Colonic mucosa (tissue), 4 donors: ENCODE measurements at places on chromosomes 4 and X.

DNA sequence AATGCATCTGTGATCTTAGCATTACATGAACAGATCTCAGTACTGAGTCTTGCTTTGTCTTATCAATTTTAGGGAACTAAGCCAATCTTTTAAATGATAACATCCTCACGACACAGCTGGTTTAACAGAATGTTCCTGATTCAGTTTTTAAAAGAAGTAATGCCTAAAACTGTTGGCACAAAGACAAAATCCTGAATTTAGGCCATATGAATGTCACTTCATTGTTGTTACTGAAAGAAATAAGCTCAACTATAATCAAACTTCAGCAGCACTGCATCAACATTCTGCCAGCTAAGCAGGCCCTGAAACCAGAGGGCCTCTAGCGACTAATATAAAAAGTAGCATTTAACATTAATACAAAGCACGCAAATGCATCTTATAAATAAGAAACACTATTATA is 130.6 kb downstream of the FRYL start:
- no peak for DNase-seq

DNA sequence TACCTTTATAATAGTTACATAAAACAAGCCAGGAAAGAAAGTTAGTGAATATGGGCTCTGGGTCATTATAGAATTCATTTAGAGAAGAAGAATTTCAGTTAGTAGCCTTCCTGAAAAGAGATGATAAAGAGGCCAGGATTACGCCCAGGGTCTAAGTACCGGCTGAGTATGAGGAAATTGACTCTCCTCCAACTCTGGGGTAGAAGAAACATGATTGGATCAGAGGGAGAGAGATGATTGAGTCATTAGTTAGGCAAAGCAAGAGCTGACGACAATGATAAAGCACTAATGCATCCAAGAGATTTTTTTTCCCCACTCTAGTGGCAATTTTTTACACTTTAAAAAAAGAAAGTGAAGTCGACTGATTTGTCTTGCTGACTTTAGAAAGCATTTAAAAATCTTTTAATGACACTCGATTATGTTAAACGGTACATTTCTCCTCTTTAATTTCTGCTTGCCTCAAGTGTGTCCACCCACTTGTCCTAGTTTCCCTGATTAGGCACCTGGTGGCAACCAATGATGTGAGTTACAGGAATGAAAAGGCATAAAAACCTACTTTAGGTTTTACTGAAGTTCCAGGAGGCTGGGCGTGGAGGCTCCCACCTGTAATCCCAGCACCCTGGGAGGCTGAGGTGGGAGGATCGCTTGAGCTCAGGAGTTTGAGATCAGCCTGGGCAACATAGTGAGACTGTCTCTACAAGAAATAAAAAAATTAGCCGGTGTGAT is 37.3 kb upstream of the IGFBP7 start:
- no peak for DNase-seq

GRCh38 chr4:102080184-102080583 is 265.1 kb downstream of the SLC39A8 start:
- no peak for DNase-seq

GRCh38 chr4:71006203-71006907 is 12.9 kb downstream of the DCK start:
- DNase-seq: no peak

DNA sequence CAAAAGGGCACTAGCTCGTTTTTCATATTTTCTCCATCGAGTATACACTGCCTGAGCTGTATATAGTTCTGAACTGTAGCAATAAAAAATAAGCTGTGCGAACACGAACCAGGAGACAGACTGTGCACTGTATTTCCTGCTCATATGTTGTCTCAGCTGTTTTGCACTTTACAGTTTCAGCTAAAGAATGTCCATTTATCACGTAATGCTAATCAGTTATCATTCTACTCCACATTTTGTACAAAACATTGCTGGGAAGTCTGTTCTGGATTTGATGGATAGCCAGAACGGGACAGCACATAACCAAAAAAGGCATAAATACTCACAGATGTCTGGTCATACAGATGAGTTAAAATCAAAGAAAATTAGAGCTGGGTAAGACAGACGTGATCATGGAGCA is 315.5 kb upstream of the ADGRL3 start:
- no peak for DNase-seq

DNA sequence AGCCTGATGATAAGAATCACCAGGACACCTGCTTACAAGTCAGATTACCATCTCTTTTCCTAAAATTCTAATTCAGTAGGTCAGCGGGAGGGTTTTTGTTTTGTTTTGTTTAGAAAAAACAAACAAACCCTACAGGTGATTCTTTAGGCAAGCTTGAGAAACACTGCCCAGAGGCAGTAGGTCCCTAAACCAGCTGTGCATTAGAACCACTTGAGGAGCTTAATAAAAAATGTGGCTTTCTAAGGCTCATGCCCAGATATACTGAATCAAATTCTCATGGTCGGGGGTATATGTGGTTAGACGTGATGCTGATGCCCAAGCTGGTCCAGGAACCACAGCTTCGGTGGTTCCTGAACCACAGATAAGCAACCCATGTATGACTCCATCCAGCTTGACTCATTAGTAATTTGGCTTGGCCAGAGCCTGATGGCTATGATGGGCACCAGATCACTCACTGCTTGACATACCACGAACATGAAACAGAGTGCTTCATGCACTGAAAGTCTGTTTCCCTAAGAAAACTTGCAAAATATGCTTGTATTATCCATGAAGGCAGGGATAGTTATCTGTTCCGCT is 338.1 kb upstream of the F9 start:
- DNase-seq: no peak

DNA sequence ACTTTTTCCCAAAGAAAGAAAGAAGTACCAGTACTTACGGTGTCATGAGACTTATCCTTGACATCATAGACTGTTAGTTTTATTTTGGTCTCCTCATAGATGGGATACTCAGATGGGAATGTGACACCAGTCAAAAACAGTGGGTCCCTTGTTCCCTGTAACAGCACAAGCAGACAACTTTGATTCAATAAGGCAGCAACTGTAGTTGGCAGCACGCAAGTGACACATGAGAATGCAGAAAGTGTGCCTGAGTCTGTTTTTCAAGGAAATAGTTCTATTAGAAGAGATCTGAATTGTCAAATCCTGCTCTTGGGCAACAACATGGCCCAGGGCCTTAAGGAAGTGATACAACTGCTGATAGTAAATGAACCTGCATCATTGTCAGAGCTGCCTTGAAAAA is 443.2 kb downstream of the INPP4B start:
- no peak for DNase-seq

- no peak for DNase-seq
Measured at GRCh38 chr4:141746026-141746425, 109.6 kb downstream of the IL15 start.

DNA sequence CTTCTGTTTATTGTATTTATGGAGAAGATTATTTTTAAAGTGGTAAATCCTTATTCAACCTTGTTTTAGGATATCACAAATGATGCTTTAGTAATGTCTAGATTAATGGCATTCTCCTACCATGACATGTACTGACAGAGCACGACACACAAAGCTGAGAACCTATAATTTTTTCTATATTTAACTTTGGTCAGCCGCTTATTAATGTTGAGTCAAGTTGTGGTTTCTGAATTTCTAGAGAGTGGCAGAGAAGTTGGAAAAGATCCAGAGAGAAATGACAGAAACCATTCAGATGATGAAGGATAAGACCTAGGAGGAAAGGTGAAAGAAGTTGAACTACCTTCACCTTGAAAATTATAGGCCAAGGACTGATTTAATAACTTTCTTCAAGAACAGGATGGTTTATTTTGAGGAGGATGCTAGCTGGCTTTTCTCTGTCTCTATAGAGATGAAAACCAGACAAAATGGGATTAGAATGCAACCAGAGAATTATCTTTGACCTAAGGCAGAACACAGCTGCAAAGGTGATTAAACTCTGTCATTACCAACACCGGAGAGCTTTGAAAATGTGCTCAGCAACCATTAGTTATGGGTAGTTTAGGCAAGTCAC is 62.6 kb upstream of the TSPAN5 start:
- DNase-seq: no peak

GRCh38 chrX:8960957-8961468 is 72.9 kb downstream of the FAM9B start:
- no peak for DNase-seq

DNA sequence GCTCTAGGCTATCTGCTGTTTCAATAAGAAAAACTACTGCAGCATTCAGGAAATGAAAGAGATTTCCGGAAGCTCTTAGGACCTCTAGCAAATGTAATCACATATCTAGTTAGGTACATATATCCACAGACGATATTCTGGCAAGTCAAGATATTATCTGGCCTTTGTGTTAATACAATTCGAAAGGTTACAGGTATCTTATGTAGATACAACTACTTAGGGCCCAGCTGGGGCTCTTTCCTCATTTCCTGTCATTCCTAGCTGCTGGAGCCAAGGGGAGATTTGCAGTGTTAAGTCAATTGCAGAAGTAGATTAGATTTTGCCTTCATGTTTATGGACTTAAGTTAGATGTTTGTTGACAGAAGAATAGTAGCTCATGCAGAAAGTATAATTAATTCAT is 299.5 kb downstream of the ARHGAP24 start:
- no peak for DNase-seq

DNA sequence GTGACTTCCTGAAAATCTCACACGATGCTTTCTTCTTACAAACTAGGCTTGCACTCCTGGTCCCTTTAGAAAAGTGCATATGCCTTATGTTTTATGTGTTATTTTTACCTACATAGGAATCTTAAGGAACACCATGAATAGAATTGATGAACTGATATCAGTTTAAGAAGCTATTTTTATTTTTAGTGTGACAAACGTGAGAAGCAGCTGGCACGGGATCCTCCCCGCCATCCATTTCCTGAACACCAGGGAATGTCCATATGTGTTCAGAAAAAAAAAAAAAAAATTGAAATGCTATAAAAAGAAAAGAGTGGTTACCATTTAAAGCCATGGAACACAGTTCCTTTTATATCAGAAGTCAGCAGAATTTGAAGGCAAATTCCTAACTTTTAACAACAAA is 1096.1 kb upstream of the PRKX start:
- DNase-seq: no peak
